ENCODE measurements at places on chromosomes 4 and X.

- DNase-seq: peak; percentile 13
Measured at GRCh38 chrX:3815896-3816664, 102.6 kb upstream of the PRKX start.

DNA sequence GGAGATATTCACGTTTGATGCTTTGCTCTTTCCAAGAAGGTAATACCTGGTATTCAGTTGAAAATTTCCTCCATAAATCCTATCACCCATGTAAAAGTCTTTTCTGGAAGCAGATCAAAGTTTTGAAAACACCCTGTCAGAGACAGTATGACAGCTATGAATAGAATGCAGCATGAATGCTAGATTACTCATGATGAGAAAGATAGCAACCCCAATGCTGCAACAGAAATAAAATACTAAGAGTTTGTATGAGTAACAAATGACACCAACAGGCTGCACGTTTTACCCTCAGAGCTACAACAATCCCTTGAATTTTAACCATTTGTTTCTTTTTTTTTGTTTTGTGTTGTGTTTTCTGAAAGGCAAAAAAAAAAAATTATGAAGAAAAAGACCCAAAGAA is 108.6 kb downstream of the ARHGAP6 start:
- DNase-seq: peak; percentile 29

DNA sequence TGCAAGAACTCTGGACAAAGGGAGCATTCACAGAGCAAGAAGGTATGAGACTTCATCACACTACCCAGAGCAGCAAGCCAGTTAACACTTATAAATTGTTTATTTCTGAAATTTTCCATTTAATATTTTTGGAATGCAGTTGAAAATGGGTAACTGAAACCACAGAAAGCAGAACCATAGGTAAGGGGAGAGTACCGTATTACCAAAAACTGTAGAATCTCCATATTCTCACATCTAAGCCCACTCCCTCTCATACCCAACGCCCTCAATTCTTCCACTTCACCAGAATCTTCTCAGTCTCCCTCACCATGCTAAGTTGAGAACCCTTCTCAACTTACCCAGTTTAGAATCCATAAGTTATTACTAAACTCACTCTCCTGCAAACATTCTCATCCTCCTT is 277.8 kb downstream of the SPOCK3 start:
- DNase-seq: no peak

DNA sequence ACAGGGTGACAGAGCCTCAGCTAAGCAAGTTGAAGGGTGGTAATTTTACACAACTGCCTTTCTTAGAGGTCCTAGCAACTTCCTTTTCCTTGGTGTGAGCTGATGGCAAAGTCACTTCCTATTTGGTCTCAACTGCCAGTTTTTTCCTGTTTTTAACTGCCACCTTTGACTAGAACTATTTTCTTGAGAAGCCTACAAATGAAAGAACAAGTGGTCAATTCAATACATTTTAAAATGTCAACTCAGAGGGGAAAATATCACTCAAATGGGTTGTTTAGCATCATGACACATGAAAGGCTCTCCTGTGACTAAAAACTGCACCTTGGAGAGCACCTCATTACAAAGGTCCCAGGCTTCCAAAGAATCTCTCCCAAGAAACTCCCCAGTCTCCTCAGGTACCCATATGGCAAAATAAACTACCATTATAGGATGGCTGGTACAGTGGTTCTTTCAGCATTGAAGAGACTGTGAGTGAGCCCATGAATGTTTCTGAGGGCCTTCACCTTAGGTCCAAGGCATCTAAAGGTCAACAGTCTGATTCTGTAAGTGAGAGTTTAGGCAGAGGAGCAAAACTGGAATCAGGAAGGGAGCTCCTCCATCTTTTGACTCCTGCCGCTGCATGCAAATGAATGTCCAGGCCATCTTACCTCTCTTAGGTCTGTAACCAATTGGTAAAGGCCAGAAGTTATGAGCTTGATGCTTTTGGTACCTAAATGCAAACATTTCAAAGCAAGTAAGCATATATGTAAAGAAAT is 5.5 kb upstream of the STK26 start:
- DNase-seq: no peak

DNA sequence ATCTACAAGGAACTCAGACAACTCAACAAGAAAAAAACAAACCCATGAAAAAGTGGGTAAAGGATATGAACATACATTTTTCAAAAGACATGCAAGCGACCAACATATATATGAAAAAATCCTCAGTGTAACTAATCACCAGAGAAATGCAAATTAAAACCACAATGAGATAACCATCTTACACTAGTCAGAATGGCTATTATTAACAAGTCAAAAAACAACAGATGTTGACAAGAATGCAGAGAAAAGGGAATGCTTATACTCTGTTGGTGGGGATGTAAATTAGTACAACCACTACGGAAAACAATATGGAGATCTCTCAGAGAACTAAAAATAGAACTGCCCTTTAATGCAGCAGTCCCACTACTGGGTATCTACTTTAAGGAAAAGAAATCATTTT is 12.1 kb downstream of the NIPAL1 start:
- DNase-seq: no peak

DNA sequence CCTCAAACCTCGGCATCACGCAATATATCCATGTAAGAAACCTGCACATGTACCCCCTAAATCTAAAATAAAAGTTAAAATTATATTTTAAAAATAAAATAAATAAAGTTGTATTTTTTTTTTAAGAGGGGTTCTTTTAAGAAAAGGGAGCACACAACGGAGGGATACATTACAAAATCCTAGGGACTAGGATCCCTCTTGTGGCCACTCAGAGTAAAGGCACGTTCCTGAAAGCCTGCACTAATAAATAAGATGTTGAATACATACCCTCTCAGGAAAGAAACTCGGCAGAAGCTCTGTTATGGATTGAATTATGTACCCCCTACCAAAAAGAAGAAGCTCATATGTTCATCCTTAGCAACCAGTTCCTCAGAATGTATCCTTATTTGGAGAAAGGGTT is 50.9 kb upstream of the PRDX4 start:
- no peak for DNase-seq

- DNase-seq: peak; percentile 100
Measured at GRCh38 chr4:15913631-15913970, 24.9 kb downstream of the FGFBP1 start.

GRCh38 chr4:185550933-185551332 is 15.6 kb upstream of the PDLIM3 start:
- no peak for DNase-seq

DNA sequence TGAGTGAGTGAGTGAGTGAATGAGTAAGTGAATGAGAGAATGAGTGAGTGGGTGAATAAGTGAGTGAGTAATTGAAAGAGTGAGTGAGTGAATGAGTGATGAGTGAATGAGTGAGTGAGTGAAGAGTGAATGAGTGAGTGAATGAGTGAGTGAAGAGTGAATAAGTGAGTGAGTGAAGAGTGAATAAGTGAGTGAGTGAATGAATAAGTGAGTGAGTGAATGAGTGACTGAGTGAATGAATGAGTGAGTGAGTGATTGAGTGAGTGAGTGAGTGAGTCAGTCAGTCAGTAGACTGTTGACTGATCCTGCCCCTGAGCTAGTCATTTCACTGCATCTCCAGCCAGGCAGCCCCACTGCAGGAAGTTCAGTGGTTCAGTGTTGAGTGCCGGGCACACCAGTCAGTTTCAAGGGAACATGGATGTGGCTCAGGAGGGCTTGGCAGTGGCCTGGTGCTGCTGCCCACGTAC is 228.4 kb upstream of the PSAPL1 start:
- no peak for DNase-seq

- DNase-seq: no peak
Measured at GRCh38 chrX:130702867-130703707, 199.9 kb downstream of the ENOX2 start.

Measured in foreskin keratinocyte (primary cell).